ENCODE measurements at places on chromosomes 11 and 22.

DNA sequence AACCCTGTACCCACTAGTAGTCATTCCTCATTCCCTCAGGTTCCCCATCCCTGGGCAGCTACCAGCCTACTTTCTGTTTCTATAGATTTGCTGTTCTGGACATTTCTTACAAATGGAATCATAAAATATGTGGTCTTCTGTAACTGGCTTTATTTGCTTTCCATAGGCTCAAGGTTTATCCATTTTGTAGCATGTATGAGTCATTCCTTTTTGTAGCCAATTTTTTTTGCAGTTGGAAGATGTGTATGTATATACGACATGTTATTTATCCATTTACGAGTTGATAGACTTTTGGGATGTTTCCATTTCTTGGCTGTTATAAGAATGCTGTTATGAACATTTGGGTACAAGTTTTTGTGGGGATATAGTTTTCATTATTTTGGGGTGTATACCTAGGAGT is 130.6 kb downstream of the WNT11 start:
- no peak for DNase-seq

- no peak for DNase-seq
These were observed 19.9 kb downstream of the TRIM29 start for GRCh38 chr11:120117991-120118390.

DNA sequence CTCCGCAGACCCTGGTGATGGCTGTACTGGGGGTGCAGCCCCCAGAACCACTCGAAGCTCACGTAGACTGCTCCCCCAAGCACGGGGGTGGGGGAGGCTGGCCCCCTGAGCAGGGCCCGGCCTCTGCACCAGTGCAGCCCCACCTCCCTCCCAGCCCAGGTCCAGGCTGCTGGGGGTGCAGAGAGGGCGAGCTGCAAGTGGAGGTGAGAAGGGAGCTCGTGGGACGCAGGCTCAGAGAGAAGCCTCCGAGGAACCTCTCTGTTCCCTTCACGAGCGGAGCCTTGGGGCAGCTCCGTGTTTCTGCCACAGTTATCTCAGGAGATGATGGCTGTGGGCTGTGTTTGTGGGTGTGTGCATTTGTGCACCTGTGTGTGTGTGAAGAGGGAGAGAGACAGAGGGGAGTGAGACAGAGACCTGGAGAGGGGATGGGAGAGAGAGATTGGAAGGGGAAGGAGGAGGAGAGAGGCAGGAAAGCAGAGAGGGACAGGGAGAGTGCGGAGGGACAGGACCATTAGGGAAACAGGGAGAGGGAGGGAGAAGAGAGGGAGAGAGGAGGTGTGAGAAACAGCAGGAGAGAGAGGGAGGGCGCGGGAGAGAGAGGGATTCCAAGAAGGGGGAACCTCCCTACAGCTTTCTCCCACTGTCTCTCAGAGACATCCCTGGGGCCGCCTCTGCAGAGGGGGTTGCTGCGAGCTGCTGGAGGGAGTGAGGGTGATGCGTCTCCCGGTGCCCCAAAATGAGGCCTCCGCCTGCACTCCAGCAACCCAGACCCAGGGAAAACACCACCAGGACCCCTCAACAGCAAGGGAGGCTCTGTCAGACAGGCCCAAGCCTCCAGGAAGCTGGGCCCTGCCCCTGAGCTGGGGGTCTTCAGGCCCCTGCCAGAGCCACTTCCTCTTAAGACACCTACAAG is 1488.6 kb downstream of the BRD1 start:
- no peak for DNase-seq

DNA sequence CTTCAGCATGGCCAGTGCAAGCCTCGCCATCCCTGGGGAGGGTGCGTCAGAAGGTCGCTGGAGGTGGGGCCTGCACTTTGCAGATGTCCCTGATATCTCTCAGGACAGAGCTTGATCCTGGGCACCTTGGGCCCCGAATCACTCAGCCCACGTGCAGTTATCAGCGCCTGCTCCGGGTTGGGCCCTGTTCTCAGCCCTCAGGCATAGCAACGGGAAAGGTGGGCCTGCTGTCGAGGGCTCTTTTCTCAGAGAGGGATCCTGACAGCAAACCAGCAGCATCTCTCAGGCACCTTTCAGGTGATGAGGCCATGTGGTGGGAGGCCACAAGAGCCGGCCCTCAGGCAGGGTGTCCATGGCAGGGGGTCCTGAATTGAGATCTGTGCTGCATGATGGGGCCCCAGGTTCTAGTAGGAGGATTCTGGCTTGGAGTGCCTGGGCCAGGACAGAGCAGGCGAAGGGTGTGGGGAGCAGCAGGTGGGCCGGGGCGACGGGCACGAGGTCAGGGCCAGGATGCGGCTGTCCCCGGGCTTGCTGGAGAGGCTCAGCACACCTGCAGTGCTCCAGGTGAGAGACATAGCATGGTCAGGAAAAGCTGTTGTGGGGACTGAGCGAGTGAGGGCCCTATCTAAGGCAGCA is 280.5 kb downstream of the TBC1D22A start:
- no peak for DNase-seq
